ENCODE measurements at places on chromosomes 1 and 21.

- no peak for ATAC-seq
These were observed 48.0 kb downstream of the DMAP1 start for GRCh38 chr1:44261171-44261817.

DNA sequence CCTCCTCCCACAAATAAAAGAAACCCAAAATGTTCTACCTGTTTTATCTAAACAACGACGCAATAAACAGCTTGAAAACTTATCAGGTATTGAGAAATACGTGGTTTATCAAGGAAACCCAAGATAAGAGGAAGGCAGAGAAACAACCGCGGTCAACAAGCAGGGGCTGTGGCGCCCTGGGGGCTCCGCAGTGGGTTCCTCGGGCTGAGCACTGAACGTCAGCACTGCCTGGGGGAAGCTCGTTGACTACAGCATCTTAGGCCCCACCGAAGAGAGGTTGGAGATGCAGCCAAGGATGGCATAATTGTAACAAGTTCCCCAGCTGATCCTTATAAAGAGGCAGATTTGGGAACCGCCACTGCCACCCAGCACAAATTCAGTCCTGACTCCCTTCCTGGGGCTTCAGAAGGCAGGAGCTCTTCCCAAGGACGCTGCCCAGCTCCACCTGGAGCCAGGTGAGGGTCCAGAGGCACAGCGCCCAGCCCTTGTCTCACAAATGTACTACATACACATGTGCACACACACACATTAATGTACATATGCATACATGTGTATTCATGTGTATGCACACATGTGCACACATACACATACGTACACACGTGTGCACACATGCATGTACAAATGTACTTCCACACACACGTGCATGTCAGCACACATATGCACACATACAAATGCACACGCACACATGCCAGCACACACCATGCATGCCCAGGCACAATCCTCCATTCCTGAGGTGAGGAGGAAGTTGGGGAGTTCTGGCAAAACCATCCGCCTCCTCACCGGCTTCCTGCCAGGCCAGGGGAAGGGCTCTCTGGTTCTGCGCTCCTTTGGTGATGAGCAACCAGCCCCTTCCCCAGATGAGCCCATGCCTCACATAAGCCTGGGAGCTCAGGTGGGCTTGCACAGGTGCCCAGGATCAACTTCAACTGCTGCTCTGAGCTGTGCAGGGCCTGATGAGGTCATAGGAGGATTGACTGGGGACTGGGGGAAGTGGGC, 251.1 kb downstream of the NPHP4 start:
- ATAC-seq, result no peak

DNA sequence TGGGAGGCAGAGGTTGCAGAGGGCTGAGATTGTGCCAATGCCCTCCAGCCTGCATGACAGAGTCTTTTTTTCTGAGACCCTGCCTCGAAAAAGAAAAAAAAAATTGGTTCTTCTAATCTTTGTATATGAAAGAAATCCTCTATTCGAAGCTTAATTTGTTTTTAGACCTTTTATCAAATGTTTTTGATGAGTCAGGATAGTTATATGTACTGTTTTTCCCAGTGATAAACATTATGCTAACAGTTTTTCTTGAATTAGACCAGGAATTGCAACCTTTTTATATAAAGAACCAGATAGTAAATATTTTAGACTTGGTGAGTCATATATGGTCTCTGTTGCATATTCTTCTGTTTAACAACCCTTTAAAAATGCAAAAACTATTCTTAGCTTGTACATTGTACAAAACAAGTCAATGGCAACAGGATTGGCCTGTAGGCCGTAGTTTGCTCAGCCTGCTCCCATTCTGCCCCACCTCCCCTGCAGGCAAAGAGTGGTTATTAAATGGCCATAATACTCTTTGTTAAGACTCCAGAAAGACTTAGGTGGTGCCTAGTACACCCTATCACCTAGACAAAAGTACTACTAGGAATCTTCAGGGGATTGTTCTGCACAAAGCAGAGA, 45.2 kb downstream of the LYST start:
- ATAC-seq, result no peak

DNA sequence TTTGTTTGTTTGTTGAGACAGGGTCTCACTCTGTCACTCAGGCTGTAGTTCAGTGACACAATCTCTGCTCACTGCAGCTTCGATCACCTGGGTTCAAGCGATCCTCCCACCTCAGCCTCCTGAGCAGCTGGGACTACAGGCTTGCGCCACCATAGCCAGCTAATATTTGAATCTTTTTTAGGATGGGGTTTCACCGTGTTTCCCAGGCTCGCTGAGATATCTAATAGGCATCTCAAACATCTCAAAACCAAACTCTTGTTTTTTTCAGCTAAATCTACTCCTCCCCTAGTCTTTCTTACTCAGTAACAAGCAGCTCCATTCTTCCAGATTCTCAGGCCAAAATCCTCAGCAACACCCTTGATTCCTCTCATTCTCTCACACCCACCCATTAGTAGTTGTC, 22.0 kb upstream of the SRRM1 start:
- ATAC-seq, result no peak

GRCh38 chr1:233140499-233140898, 155.0 kb downstream of the PCNX2 start:
- ATAC-seq, result no peak

DNA sequence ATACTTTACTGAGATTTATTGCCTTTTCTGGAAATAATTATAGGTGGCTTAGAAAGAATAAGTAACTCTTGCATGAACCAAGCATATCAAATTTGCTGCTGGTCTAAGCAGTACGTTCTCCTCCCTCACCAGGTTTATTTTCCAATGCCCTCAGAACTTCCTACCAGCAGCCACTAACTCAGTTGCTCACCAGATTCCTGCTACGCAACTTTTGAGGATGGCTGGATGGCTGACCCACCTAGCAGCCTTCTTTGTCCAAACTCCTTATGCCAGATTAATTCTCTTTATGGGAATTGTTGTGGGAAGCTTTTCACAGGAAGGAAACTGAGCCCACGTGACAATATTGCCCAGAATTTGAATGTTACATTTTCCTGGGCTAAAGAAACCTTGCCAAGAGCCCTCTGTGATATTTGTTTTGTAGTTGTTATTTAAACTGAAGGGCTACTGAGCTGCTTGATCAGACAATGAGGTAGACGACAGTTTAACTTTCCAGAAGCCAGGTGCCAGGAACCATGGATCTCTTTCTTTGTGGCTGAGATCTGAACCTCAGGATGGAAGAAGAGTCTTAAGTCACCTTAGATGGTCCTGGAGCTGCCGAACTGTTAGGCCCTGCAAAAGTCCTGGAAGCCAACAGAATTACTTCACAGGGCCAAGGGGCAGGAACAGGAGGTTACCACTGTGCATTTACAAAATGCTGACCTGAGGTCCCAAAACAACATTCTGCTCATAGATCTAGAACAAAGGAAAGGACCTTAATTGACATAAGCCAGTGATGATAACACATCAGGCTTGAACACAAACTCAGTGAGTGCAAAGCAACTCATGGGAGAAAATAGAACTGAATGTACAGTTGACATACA, 85.5 kb upstream of the ATP1A1 start:
- no peak for ATAC-seq

GRCh38 chr1:228463559-228464455, 23.4 kb upstream of the RNF187 start:
- peak; percentile 81 for ATAC-seq

- no peak for ATAC-seq
These were observed 10.0 kb upstream of the PDPN start for GRCh38 chr1:13573586-13573985.

- ATAC-seq, result no peak
These were observed 176.6 kb downstream of the GIPC2 start for GRCh38 chr1:78222225-78222959.

DNA sequence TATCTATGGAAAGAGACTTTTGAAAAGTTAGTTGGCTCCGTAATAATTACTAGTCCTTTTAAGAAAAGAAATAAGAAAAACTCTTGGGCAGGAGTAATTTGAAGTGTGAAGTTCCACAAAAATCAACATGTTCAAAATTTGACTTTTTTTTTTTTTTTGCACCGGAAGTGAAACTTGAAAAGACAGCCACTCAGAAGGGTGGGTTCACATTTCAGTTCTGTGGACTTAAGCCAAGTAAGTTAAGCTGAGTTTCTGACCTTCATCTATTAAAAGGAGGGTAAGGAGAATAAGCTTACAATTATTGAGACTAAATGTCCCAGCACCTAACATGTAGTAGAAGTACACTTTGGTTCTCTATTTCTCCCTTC, 11.0 kb downstream of the RO60 start:
- no peak for ATAC-seq

- no peak for ATAC-seq
These were observed at the start of gene OLIG2 for GRCh38 chr21:33025489-33026442. OLIG2 (plus strand) TSS chr21:33025935; CDS start chr21:33026863, 928 bp downstream.

DNA sequence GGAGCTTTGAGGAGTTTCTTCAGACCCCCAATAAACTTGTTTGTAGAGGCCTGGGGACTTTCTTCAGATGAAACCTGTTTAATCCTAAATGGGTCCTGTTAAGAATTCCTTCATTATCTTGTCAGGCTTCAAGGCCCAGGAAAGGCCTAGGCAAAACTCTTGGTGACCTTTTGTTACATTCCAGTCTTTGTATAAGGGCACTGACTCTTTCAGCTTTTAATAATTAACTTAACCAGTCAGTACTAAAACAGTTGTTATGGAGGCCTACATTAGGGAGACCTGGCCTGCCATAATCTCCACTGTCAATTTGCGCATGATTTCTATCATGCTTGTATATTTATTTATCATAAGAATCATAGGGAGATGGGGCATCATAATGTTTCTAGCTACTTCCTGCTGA, 110.2 kb downstream of the FCRL5 start:
- no peak for ATAC-seq

DNA sequence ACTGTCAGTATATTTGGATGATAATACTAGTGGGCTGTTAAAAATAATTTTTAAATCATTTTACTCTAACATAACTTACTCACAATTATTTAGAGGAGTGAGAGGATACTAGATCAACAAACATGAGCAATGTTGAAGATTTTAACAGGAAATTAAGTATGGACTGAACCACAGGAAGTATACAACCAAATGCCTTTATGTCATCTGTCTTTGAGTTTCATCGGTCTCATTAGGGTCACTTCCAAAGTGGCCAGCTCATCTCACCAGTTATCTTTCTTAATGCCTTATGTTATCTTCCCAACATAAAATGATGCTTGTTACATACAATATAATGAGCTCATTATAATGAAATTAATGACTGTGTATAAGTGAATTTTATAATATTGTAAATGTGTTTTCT, 1.5 kb upstream of the RGS1 start:
- no peak for ATAC-seq

DNA sequence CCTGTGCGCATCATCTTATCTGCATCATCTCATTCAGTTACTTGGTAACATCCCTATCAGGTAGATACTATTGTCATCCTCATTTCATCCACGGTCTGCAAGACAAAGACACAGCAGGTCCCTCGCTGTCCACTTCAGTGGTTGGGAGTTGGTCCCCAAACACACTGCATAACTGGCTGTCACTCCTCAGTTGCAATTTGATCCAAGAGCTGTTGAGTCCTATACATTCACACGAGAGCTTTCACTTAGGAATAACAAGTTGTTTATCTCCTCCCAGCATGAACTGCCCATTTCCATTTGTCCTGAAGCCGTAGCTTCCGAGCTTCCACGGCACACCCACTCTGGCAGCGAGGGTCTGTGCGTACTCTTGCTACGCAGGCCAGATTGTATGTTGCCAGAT, 472.0 kb downstream of the CAMTA1 start:
- ATAC-seq, result no peak

DNA sequence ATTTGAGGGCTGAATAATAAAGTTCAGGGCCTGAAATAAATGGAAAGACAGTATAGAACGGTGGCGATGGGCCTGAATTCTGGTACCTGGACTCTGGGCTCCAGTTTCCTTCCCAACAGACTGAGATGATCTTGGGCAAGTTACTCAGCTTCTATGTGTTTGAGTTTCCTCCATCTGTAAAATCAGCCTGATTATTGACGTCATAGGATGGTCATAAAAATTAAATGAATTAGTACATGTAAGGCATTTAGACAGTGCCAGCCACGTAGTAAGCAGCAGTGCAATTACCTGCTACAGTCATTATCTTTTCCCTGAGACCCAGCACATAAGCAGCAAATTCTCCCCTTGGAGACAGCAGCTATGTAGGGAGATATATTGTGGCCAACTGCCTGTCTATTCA, 260.9 kb downstream of the NTNG1 start:
- no peak for ATAC-seq

DNA sequence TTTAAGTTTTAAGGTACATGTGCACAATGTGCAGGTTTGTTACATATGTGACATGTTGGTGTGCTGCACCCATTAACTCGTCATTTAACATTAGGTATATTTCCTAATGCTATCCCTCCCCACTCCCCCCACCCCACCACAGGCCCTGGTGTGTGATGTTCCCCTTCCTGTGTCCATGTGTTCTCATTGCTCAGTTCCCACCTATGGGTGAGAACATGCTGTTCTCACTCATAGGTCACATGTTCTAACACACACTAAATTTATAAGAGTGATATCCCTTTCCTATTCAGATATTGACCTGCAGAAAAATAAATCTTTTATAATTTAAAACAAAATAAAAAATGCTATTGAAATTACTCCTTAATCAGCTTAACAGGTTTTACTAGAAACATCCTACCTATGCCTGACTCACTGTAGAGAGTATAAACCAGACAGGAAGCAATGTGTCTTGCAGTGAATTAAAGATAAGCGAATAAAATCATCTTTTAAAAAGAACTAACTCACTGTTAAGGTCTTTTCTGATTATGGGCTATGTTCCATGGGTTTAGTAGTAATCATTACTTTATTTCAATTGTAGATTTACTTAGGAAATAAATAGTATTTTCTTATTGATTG, 82.0 kb upstream of the DPH5 start:
- no peak for ATAC-seq

- ATAC-seq, result no peak
These were observed 637 bp downstream of the PLXNA2 start for GRCh38 chr1:208243527-208243966.

GRCh38 chr1:154408174-154408777, 3.1 kb downstream of the IL6R start:
- ATAC-seq, result no peak

GRCh38 chr1:82160903-82161302, 360.2 kb downstream of the ADGRL2 start:
- no peak for ATAC-seq

GRCh38 chr1:74357756-74358155, 122.6 kb downstream of the TNNI3K start:
- ATAC-seq, result no peak

GRCh38 chr21:44953628-44954021, 13.8 kb downstream of the SLX9 start:
- ATAC-seq, result no peak

GRCh38 chr1:28499553-28499952, 6.3 kb upstream of the RCC1 start:
- ATAC-seq, result no peak

DNA sequence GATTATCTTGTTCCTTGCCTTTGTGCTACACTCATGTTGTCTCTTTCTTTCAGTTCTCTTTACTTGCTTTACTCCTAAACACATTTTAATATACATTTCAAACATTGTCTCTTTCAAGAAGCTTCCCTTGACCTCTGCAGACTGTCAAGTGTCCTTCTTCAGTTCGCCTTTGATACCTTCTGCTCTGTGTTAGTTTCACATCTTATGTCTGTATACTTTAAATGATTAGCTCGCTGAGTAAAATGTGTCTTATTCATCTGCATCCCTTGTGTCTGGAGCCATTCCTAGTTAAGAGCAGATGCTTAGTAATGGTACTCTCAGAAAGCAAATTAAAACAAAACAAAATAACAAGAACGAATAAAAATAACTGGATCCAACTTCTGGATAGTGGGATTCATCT, 303.3 kb downstream of the S1PR1 start:
- ATAC-seq, result no peak

- no peak for ATAC-seq
These were observed 48.3 kb downstream of the IGSF21 start for GRCh38 chr1:18155881-18156385.

GRCh38 chr1:226438007-226438406, 30.1 kb upstream of the PARP1 start:
- no peak for ATAC-seq

All from activated T-helper 17 cell treated with anti-CD3 and anti-CD28 coated beads, Interleukin-2, amount 50 U/mL, for 72 hours (primary cell).